B cell (primary cell): ENCODE measurements at places on chromosomes 2 and 18. TPM values are rescaled to one million over a fixed set of nuclear protein-coding genes. Genes with fewer than 3 reads are reported as not detected.

The TUBA3E gene
- total RNA-seq, result not detected in 2 replicates

The RUFY4 gene
- not detected in 2 replicates for total RNA-seq

The PRKAG3 gene
- not detected in 2 replicates for total RNA-seq

The MRO gene
- not detected in 2 replicates for total RNA-seq

The CNGA3 gene
- not detected in 2 replicates for total RNA-seq

The SANBR gene
- 6.6 and 7.4 TPM in 2 replicates for total RNA-seq

The COL6A3 gene
- 0.10 and 0.22 TPM in 2 replicates for total RNA-seq

The COPS8 gene
- 32.7 and 34.2 TPM in 2 replicates for total RNA-seq

The ACADL gene
- total RNA-seq, result not detected in 2 replicates
